ENCODE measurements at places on chromosomes 7 and 10.

GRCh38 chr10:114686013-114686412 lies 27.9 kb upstream of the ABLIM1 start:
- DNase-seq, result no peak

DNA sequence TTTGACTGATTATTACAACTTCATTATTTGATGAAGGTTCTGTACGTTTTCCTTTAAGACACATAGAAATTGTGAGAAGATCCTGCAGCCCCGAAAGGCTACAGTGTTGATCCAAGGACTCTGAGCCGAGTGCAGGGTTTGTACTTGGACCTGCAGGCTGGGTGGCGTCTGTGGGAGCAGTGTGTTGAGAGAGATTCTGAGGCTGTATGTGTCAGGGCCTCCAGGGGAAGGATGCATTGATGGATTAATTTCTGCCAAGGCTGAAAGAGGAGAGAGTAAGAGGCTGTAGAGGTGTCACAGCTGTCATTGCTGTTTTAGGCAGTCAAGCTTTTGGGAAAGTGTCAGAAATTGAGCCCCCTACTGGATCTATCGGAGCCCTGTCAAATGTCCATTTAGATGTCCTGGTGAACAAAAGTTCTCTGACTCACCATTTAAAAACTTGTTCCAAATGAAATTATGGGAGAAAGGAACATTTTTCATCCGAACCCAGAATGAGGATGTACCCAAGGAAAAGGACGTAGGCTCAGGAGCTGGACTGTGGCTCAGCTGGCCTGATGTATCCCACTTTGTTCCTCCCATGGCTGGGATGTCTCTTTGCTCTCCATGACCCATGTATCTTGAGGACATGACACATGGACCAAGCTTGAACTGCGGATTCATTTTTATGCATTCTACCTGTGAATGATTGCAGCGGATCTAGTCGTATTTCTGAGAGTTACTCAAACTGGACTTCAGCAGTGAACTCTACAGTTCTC lies 102.2 kb downstream of the TCF7L2 start:
- no peak for DNase-seq

DNA sequence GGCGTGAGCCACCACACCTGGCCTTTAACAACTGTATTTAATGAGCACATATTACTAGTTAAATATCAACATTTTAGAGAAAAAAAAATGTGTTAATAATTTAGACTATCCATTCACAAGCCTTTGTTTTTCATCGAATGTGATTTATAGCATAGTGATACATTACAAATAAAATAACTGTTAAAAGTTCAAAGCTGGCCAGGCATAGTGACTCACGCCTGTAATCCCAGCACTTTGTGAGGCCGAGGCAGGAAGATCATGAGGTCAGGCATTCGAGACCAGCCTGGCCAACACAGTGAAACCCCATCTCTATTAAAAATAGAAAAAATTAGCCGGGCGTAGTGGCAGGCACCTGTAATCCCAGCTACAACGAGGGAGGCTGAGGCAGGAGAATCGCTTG lies 72.7 kb downstream of the HACD1 start:
- no peak for DNase-seq

- no peak for DNase-seq
These were observed 69.0 kb upstream of the PRKCQ start for GRCh38 chr10:6648894-6649720.

- DNase-seq, result no peak
These were observed 128.4 kb downstream of the MTERF1 start for GRCh38 chr7:91752102-91752501.

DNA sequence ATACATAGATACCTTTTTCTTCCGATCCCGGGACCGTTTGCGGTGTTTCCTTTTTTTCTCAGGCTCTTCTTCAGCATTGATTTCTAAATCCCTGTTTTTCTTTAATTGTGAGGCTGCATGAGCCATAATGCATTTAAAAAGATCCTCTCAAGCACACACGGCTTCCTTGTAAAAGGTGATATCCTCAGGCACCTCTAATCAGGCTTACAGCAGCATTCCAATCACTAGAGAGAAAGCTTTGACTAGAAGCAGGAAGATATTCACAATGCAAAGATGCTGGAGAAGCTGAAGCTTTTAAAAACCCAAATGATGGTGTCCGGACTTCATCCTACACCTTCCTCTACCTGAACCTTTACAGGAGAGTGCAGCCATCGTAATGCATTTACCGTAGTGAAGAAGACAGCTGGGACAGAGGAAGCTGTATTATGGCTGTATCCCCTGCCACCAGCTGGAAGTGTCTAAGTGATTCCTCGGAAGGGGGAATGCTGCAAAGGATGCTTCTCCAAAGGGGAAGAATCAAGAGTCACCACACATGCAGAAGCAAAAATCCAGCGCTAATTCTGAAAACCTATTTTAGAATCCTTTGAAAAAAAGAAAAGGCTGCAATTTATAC lies at the start of gene ANK3:
Gene ANK3, minus strand, starts transcription at position 463 of the 613 bp plus-strand sequence. Its CDS starts 337 bp downstream, at position 126.
- no peak for DNase-seq

- DNase-seq, result no peak
These were observed 33.5 kb upstream of the ADAM12 start for GRCh38 chr10:126421756-126422256.

GRCh38 chr10:61592581-61592980 lies 70.1 kb upstream of the CABCOCO1 start:
- no peak for DNase-seq

- no peak for DNase-seq
These were observed 107.5 kb downstream of the REEP3 start for GRCh38 chr10:63628526-63629362.

Measured in stimulated activated CD8-positive, alpha-beta memory T cell treated with anti-CD3 and anti-CD28 coated beads, Interleukin-12 subunit alpha, Interleukin-12 subunit beta, amount 100 ng/mL, for 4 hours (primary cell).